SK-N-MC (cell line): ENCODE measurements at places on chromosomes 2 and 18.

GRCh38 chr2:127733816-127734537 is 32.7 kb downstream of the SFT2D3 start:
- DNase-seq = no peak

- DNase-seq = no peak
Observed at GRCh38 chr2:204299766-204300165, 245.5 kb upstream of the PARD3B start.

DNA sequence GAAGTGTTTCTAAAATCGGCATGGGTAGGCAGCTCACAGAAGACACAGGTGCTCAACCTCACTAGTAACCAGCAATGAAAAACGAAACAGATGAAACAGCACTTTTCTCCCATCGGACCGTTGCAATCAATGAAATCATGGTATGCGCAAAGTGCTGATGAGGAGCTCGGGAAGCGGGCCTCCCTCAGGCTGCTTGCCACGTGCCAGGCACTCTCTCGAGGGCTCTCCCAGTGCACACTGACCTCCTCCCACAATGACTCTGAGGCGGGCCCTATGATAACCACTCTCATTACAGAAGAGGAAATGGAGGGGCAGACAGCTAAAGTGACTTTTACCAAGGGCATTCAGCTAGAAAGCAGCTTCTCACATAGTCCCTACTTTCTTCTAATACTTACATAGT is 3.8 kb upstream of the ANKRD23 start:
- no peak for DNase-seq

- DNase-seq = no peak
Observed at GRCh38 chr2:6392966-6393365, 472.7 kb downstream of the CMPK2 start.

GRCh38 chr18:23900994-23901393 is 113.6 kb upstream of the TTC39C start:
- DNase-seq = no peak

GRCh38 chr2:177175917-177176668 is 36.5 kb upstream of the HNRNPA3 start:
- DNase-seq = no peak

GRCh38 chr18:74501386-74501785 is 5.2 kb downstream of the CNDP2 start:
- no peak for DNase-seq

GRCh38 chr2:234661849-234662248 is 165.0 kb upstream of the ARL4C start:
- no peak for DNase-seq

GRCh38 chr2:75277111-75277510 is 77.8 kb upstream of the TACR1 start:
- DNase-seq = peak; percentile 42

- no peak for DNase-seq
Observed at GRCh38 chr2:18209934-18210639, 331.6 kb downstream of the KCNS3 start.

- no peak for DNase-seq
Observed at GRCh38 chr18:35611518-35611917, 30.0 kb downstream of the GALNT1 start.

- DNase-seq = no peak
Observed at GRCh38 chr2:10097352-10098148, 17.3 kb upstream of the CYS1 start.

DNA sequence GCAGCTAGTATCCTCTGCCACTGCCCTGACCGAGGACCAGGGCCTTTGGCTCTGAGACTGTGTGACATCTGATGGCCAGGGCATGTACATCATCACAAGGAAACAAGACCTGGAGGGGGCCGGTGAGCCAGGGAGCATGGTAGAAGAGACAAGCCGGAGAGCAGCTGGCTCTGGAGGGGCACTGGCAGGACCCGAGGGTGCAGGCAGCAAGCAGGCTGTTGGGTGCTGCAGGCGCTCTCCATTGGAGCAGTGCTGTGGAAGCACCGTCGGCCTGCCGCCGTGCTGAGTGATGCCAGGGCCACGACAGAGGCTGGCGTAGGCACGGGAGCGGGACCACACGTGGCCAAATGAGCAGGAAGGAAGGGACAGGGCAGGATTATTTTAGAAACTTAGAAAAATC is 335.2 kb downstream of the GBX2 start:
- DNase-seq = no peak

GRCh38 chr2:86087936-86088850 is 17.5 kb downstream of the POLR1A start:
- no peak for DNase-seq

DNA sequence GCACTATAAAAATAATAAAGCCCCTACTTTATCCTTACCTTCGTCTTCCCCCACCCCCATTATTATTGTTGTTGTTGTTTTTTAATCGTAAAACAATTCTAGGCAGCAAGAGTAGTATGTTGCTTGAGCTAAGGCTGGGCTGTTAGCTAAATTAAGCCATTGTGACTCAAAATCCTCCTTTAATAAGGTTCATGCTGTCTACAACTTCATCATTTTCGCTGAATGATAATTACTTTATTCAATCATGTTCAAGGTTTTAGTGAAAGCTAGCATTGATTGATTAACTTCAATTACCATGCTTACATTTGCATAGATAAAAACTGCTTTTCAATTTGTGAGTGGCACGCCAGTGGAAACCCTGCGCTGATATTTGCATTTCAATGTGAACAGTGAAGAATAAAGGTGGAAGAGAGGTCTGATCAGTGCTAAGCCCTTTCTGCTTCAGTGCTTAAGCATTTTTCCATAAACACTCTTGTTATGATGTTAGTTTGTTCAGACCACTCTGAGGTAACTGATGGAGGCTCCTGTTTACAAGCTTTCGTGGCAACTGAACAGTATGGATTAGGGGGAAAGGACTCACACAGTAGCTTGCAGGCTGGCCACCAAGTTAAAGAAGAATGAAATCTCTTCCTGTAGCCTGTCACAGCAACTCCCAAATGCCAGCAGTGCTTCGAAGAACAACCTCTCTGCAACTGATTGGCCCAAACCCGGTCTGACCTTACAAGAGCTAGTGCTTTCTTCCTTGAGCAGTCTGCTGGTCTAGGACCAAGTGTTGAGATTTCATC is 156.8 kb downstream of the GPD2 start:
- DNase-seq = no peak

GRCh38 chr2:197383825-197384224 is 51.0 kb downstream of the SF3B1 start:
- no peak for DNase-seq

DNA sequence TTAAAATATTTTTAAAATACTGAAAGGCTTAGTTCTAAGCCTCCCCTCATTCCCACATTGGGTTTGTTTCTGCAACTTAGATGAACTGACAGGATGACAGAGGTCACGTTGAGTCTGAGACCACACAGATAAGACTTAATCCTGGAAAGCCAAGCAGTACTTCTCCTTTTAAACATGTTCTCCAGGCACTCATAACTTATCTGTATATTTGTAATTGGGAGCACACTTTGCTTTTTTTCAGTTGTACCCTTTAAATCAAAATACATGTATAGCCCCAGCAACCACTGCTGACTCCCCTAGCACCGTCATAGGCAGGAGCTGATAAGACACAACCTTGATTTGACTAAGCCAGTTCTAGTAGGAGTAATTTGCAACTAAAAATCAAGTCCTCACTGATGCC is 394.8 kb downstream of the PID1 start:
- no peak for DNase-seq

DNA sequence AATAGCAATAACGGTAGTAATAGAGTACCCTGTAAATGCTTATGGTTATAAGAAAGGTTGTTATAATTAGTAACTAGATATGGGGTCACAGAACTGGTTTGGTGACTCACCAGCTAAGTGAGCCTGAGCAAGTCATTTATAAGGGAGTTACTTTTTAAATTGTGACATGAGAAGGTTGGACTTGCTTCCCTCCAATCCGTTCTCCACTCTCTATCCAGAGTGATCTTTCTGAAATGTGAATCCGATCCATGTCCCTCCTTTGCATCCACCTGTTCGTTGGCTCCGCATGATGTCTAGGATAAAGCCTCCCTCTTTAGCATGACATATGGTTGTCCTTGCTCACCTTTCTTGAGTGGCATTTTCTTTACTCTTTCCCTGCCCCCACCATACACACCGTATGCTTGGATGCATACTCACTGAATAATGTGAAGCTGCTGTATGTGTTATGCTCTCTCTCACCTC is 83.1 kb downstream of the CDC42EP3 start:
- DNase-seq = no peak

DNA sequence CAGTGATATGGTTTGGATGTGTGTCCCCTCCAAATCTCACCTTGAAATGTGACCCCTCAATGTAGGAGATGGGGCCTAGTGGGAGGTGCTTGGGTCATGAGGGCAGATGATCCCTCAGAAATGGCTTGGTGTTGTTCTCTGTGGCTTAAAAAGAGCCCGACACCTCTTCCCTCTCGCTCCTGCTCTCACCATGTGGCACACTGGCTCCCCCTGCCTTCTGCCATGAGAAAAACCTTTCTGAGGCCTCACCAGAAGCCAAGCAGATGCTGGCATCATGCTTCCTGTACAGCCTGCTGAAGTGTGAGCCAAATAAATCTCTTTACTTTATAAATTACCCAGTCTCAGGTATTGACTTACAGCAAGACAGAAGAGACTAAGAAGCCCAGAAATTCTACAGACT is 357.1 kb downstream of the NRXN1 start:
- no peak for DNase-seq

DNA sequence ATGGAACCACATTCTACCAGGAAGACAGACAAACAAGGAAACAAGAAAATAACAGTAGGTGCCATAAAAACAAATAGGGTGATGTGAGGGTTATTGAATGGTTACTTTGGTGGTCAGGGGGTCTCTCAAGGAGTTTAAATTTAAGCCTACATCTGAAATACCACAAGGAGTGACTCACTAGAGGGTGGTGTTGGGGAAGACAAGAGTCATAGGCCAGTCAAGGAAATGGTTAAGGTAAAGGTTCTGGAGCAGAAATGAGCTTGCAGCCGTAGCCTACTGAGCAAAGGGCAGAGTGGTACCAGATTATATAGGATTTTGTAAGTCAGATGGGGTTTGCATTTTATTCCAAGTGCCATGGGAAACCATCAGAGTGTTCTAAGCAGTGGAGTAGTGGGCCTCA is 135.6 kb upstream of the DAPL1 start:
- no peak for DNase-seq

GRCh38 chr2:197499594-197500502 is at the start of the genes HSPD1 and HSPE1:
TSS of gene HSPD1 (minus strand) at chr2:197499840. CDS start at chr2:197498848, 992 bp downstream.
TSS of gene HSPE1 (plus strand) at chr2:197500379. CDS start at chr2:197500437, 58 bp downstream.
- peak; percentile 98 for DNase-seq

- DNase-seq = no peak
Observed at GRCh38 chr2:100959225-100959880, 42.7 kb upstream of the RPL31 start.

GRCh38 chr2:41909584-41909983 is 138.2 kb upstream of the PKDCC start:
- DNase-seq = no peak
